HT1080 (cell line): ENCODE measurements at places on chromosomes 11 and 22.
A peak's percentile ranks its signal among the peaks of the same experiment; 100 is the strongest.

DNA sequence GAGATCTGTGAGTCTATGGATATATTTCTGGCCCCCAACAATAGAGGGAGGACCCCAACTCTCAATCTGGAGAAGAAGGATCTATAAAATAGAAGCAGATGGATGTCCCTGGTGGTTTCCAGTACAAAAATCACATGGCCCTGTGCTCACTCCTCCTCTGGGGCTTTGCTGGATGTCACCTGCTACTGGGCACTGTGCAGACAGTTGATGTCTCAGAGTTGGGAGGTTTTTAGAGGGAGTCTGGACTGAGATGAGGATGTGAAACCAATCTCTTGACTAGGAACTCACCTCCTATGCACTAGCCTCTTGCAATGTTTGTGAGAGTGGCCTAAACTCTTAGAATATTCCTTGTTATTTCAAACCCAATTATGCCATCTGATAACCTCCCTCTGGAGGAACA, 107.2 kb downstream of the SCN3B start:
- DNase-seq: no peak

- no peak for DNase-seq
Measured at GRCh38 chr22:34096770-34097169, 176.5 kb upstream of the LARGE1 start.

DNA sequence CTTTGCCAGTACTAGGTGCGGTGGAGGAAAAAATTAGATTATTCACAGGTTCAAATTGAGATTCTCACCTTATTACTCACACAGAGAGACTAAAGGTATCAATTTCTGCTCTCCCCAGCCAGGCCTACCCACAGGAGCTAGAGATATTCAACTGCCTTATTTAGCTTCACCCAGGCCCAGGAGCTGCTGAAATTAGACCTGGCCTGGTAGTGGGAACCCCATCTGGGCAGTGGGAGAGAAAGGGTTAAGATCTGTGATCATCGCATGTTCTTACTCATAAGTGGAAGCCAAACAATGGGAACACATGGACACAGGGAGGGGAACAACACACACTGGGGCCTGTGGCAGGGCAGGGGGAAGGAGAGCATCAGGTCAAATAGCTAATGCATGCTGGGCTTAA, 20.9 kb upstream of the MICAL2 start:
- DNase-seq: peak; percentile 75

- DNase-seq: peak; percentile 78
Measured at GRCh38 chr11:32420937-32421901, 14.1 kb downstream of the WT1 start.

DNA sequence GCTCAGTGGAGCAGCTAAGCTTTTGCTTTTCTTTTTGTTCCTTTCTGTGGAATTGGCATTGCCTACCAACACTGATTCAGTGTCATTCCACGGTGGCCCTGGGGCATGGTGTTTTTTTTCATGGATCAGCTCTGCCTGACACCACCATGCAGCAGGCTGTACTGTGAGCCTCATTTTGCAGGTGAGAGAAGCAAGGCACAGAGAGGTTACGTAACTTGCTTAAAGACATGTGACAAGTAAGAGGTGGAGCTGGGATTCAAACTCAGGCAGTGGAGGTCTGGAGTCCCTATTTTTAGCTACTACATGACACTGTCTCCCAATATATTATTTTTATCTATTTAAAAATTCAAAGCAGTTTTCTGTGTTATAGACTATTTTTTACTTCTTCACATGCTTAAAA, 44.4 kb downstream of the APOL3 start:
- no peak for DNase-seq

DNA sequence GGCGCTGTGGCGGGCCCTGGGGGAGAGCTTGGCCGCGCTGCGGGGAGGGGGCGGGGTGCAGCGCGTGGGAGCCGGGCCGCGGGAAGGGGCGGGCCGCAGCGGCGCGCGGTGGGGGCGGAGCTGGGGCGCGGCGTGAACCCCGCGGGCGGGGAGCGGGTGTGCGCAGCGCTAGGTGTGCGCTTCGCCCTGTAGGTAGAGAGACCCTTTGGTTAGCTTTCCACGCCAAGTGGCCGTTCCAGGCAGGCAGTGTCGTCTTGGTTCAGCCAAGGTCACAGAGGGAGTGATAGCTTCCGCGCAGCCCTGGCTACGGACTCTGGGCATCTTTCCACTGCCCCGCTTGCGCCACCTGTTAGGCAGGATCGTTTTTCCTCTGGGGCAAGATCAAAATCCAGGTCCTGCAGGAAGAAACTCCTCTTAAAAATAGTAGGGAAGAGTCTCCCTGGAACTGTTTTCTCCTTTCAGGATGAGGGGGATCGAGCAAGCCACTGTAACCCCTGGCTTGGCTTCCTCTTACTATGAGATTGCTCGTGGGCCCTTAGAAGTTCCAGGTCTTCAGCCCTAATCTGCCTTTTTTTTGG, 434 bp downstream of the BANF1 start:
- no peak for DNase-seq

- DNase-seq: no peak
Measured at GRCh38 chr22:29172216-29172615, 33.5 kb upstream of the EMID1 start.

DNA sequence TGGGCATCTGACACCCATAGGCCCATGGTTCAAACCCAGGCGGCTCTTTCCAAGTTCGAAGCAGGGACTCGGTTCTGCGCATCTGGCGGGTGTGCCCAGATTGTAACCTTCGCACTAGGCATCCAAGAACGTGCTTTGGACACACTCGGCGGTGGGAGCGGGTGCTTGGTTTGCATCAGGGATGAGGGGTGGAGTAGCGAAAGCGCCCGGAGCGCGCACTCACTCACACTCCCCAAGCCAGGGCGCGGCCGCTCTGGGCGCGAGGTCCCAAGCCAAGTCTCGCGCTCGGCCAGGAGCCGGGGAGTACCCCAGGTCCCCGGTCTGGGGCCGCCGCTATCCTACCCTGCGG, 243 bp upstream of the SYT9 start:
- DNase-seq: no peak

DNA sequence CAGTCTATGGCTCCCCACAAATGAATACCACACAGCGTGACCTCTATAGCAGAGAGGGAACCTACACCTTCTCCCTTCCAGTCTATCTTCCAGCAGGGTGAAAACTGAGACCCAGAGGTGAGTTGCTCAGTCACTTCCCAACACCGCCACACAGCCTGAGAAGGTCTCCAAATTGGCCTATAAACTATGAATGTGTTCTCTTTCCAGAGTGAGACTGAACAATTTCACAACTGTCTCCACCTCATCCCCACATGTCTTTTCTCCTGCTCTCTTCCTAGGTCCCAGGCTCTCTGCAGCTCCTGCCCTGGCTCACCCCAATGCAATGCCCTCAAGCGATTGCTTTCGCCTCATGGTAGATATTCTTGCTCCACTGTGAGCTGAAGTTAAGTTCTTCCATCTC, 14.0 kb downstream of the CLMP start:
- DNase-seq: no peak

GRCh38 chr11:44319552-44320288, 9.8 kb upstream of the ALX4 start:
- no peak for DNase-seq

- DNase-seq: no peak
Measured at GRCh38 chr11:1728301-1728700, 22.1 kb downstream of the IFITM10 start.

GRCh38 chr22:33606504-33606903, 313.8 kb downstream of the LARGE1 start:
- DNase-seq: no peak

DNA sequence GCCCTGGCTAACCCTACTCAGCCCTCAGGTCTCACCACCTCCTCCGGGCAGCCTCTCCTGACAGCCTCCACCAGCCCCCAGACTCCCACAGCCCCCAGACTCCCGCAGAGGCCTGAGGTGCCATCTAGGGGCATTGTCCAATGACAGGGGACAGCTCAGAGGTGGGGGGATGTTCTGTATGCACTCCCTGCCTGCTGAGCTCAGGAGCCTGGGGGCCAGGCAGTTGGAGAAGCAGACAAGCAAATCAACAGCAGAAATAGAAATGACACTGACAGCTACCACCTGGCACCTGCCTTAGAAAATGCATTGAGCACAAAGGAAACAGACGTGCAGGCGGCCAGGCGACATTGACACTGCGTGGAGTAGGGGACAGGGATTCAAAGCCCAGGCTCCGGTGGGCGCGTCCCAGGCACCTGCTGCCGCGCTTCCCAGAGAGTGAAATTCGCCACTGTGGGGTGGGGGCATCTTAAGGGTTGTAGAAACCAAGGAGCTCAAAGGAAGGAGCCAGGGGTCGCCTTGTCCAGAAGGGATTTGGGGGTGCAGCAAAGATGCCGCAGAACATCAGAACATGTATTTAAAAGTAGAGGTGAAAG, 22.5 kb upstream of the WNT7B start:
- no peak for DNase-seq

DNA sequence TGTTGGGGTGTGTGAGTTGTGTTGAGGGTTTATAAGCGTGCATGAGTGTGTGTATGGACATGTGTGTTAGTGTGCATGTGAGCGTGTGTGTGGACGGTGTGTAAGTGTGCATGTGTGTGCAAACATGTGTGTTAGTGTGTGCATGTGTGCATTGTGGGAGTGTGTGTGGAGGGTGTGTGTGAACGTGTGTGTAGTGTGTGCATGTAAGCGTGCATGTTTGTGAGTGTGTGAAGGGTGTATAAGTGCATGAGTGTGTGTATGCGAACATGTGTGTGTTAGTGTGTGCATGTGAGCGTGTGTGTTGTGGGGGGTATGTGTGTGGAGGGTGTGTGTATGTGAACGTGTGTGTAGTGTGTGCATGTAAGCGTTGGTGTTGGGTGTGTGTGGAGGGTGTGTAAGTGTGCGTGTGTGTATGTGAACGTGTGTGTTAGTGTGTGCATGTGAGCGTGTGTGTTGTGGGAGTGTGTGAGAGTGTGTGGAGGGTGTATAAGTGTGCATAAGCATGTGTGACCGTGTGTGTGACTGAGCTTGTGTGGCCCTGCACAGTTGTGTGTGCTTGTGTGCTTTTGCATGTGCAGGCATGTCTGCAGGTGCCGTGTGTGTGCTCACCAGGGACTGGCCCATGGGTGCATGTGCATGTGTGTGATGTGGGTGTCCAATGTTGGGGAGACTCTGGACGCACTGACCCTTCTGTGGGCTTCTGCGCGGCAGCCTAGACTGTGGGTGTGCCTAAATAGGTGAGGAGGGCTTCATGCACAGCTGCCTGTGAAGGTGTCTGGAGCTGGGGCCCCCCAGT, 866.2 kb downstream of the TBC1D22A start:
- no peak for DNase-seq

DNA sequence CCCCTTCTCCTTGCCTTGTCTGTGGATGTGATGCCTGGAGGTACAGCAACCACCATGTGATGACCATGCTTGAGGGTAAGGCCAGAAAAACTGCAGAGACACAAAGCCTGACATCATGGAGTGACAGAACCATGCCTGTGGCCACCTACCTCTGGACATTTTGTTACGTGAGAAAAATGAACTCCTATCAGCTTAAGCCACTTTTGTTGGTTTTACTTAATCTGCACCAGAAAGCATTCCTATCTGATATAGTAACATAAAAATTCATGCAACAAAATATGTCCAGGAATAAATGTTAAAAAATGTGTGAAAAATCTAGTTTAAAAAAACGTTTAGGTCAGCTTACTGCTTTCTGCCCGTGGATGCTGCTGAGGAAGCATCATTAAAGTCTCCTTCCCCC, 42.6 kb upstream of the P4HA3 start:
- no peak for DNase-seq

DNA sequence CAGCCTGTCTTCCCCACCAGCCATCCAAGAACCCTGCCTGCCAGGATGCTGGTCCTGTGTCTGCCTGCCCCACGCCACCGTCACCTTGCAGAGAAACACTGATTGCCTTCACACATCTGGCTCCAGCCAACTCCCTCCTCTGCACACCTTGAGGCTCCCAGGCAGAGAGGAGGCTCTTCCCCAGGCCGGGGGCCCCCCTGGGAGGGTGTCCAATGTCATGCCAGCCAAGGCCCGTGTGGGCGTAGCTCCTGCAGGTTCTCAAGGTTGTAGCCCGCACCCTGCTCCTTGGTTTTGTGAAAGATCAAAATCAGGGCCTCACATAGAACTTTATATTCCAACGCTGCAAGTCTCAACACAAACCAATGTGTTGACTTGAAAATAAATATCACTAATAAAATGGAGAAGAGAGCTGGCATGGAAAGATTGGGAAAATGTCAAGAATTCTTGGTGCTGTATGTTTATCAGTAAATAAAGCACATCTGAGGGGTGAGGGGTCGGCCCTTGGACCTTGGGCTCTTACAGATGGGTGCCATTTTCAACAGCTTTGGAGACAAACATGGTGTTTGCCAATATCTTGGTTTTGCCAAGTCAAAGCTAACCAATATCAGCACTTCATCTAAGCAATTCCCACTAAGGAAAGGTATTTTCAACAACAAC, 6.7 kb upstream of the PPARA start:
- DNase-seq: no peak

GRCh38 chr11:113198972-113199661, 115.3 kb upstream of the TTC12 start:
- no peak for DNase-seq

GRCh38 chr11:113082341-113082955, 121.2 kb downstream of the NCAM1 start:
- no peak for DNase-seq

GRCh38 chr11:134644476-134645456, 232.7 kb upstream of the B3GAT1 start:
- no peak for DNase-seq

- DNase-seq: peak; percentile 18
Measured at GRCh38 chr11:84290647-84291046, 1004.5 kb upstream of the CCDC90B start.

- DNase-seq: no peak
Measured at GRCh38 chr11:35826949-35827348, 116.9 kb upstream of the LDLRAD3 start.

GRCh38 chr22:26889802-26890201, 232.4 kb downstream of the MIAT start:
- no peak for DNase-seq

- DNase-seq: peak; percentile 13
Measured at GRCh38 chr11:75639762-75640181, 29.1 kb downstream of the MAP6 start.

DNA sequence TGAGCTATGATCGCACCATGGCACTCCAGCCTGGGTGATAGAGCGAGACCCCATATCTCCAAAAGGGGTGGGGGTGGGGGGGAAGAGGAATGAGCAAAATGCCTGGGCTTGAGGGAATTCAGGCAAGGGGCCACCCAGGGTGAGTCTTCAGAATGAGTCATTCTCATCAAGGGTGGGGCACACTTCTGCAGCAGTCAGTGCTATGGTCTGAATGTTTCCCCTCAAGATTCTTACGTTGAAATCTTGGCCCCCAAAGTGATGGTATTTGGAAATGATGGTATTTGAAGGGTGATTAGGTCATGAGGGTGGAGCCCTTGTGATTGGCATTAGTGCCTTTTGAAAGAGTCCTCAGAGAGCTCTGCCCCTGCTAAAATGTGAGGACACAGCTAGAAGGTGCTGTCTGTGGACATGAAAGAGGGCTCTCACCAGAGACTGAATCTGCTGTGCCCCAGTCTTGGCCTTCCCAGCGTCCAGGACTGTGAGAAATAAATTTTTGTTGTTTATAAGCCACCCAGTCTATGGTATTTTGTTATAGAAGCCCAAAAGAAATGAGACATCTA, 86.4 kb upstream of the THY1 start:
- DNase-seq: peak; percentile 30

- no peak for DNase-seq
Measured at GRCh38 chr11:126081915-126082250, 19.2 kb upstream of the CDON start.

- DNase-seq: no peak
Measured at GRCh38 chr11:64219354-64219684, 6.7 kb downstream of the TRPT1 start.
